ENCODE measurements at places on chromosomes 1 and 21. TPM values are rescaled to one million over a fixed set of nuclear protein-coding genes. Genes with fewer than 3 reads are reported as not detected.

- DNase-seq: no peak
These were observed 6.8 kb downstream of the C1orf167 start for GRCh38 chr1:11768821-11769220.

TSACC gene
- not detected for total RNA-seq

DNA sequence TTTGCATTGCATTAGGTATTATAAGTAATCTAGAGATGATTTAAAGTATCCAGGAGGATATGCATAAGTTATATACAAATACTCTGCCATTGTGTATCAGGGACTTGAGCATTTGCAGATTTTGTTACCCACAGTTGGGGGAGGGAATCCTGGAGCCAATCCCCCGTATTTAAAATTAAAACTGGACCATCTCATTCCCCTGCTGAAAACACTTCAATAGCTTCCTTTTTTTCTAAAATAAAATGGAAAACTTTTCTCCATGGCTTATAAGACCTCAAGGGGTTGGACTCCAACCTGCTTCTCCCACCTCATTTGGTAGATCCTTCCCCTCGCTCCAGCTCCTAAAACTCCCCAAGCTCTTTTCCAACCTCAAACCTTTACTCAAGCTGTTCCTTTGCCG is 10.4 kb upstream of the CD34 start:
- no peak for DNase-seq

DNA sequence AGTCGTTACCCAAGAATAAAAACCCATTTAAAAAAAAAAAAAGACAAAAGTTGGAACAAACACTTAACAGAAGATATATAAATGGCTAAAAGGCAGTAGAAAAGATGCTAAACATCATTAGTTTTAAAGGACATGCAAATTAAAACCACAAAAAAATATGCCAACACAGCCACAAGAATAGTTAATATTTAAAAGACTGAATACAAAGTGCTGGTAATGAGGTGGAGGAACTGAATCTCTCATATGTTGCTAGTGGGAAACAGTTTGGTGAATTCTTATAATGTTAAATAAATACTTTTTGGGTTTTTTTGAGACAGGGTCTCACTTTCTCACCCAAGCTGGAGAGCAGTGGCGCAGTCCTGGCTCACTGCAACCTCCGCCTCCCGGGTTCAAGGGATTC is 10.0 kb downstream of the LRRC40 start:
- no peak for DNase-seq

GRCh38 chr1:238450976-238451375 is 560.3 kb upstream of the ZP4 start:
- no peak for DNase-seq

DNA sequence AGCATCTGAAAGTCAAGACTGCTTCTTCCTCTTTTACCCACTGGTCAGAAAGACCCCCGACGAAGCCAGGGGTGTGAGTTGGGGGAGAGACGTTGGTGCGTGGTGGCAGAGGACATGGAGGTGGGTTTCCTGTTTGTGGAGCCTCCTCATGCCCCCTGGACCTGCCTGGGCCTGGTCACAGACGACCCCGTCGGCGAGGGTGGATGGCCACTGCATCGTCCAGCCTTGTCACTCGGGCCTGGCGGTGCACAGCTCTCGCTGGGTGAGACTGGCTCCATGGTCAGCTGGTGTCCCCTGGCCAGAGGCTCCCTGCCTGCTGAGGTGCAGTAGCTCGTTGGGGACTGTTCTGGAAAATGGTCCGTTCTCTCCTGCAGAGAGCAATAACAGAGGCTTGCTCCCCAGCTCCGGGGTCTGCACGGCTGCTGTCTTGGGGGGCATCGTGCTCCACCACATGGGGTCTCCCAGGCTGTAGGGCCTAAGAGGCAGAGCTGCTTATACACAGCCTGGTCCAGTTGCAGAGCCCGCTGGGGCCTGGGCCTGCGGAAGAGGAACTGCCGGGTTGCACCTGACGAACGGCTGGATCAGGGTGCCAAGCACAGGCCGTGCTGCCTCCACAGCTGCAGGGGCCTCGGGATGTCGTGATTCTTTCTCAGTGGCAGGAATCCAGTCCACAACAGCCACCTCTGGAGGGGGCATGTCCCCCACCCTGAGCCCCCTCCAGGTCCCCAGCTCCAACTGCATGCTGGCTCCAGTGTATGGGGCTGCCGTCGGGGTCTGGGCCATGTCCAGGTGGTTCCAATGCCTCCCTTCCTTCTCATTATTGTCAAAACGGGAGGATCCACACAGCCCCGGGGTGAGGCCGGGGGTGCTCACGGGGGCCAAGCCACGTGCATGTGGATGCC is 18.0 kb upstream of the ACTRT2 start:
- peak; percentile 84 for DNase-seq

TPTE gene
- total RNA-seq: not detected

DNA sequence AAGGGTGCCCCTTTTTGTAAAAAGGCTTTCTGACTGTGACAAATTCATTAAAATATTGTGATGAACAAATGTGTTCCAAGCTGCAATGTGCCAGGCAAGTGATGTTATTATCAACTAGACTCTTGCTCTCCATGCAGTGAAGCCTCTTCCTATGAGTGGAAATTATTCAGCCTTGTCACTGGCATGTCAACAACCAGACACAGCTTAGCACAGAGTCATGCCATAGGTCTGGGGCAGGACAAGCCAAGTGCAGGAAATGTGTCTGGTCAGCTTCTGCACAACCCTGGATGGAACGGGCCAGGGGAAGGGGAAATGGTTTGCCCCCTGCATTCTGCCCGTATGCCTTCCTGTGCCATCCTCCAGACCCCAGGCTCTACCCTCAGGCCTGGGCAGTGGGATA is 27.4 kb upstream of the GJA5 start:
- DNase-seq: no peak

GRCh38 chr1:3453891-3454810 is at the start of gene ARHGEF16:
TSS of gene ARHGEF16 (plus strand) at chr1:3454665. CDS start at chr1:3463085, 8,420 bp downstream.
- DNase-seq: peak; percentile 84

STYXL2 gene
- 10.5 TPM for total RNA-seq

DNA sequence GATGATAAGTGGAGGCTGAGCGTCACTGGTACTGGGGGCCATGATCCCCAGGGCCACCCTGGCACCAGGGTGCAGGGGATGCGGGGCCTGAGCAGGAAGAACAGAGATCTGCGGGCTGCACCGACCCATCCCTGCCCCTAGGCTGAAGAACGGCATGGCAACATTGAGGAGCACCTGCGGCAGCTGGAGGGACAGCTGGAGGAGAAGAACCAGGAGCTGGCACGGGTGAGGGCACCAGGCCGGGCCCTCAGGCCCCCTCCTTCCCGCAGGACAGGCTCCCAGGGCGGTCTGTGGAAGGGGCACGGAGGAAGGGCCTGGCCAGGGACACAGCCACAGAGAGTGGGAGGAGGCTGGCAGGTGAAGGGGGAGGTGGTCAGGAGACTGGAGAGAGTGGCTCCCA is 21.8 kb downstream of the PPFIA4 start:
- no peak for DNase-seq

HHIPL2 gene
- total RNA-seq: not detected

GRCh38 chr1:3433596-3434320 is 20.7 kb upstream of the ARHGEF16 start:
- DNase-seq: peak; percentile 68

DNA sequence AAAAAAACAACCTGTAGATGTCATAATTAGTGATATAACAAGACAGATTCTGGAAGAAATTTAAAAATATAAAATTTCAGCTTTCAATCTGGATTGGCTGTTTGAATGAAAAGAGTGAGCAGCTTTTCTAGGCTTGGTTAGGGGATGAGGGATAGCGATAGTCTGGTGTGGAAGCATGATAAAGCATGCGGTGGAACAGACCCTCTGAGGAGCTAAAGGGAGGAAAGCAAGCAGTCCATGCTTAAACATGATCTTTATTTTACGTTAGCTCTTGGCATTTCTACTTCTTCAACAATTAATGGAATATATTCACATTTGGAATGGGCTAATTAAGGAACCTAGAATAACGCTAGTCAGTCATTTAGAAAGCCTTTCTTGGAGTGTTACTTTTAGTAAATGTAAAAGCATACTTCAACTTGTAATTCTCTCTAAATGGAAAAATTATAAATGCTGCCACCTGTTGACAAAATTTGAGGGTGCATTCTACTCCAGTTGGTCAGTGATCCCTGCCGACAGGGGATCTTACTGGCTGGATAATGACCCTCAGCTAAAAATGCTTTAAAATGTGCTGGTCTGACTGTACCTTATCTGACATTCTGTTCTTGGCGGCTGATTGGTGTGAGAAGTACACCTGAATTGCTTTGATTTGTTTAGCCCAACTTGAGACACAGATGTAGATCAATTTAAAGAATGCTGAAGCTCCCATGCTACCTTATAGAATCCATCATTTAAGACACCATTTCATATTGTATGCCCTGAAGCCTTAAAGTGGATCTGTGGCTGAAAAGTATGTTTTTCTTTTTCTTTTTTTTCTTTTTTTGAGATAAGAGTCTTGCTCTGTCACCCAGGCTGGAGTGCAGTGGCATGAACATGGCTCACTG is 61.2 kb downstream of the AK4 start:
- no peak for DNase-seq

GRCh38 chr1:108560189-108560873 is 431 bp downstream of the EEIG2 start:
- peak; percentile 88 for DNase-seq

- DNase-seq: no peak
These were observed 250.4 kb downstream of the NFIA start for GRCh38 chr1:61332796-61333195.

- no peak for DNase-seq
These were observed at the start of gene SLAMF6 for GRCh38 chr1:160522622-160523345. TSS of gene SLAMF6 (minus strand) at chr1:160523255. CDS start at chr1:160523192, 63 bp downstream.

KRTAP11-1 gene
- not detected for total RNA-seq

OR2L3 gene
- total RNA-seq: not detected

DNA sequence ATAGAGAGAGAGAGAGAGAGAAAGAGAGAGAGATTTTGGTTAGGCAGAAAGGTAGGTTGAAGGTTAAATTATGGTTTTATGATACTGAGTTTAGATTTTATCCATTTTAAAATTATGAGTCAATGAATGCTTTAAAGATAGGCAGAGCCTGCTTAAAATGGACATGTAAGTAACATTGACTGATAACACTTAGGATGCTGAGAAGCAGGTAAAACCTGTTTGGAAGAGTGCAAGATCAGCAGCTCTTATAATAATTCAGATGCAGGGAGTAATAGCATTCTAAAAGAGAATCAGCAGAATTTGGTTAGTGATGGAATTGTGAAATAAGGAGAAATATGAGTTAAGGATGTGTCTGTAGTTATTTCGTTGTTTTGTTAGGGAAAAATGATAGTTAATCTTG is 446.6 kb downstream of the PLA2G4A start:
- no peak for DNase-seq

DNA sequence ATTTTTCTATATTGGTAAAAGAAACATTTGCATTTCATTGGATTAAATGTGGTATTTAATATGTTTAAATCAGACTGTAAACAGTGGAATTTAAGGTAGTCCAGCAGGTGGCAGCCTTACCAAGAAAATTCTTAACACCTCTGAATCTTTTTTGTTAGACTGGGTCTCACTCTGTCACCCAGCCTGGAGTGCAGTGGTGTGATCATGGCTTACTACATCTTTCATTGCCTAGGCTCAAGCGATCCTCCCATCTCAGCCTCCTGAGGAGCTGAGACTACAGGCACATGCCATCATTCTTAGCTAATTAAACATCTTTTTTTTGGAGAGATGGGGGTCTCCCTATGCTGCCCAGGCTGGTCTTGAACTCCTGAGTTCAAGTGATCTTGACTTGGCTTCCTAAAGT is 98.8 kb downstream of the RABGAP1L start:
- DNase-seq: no peak

- peak; percentile 48 for DNase-seq
These were observed 40.6 kb downstream of the LHX4 start for GRCh38 chr1:180270530-180271271.

DNA sequence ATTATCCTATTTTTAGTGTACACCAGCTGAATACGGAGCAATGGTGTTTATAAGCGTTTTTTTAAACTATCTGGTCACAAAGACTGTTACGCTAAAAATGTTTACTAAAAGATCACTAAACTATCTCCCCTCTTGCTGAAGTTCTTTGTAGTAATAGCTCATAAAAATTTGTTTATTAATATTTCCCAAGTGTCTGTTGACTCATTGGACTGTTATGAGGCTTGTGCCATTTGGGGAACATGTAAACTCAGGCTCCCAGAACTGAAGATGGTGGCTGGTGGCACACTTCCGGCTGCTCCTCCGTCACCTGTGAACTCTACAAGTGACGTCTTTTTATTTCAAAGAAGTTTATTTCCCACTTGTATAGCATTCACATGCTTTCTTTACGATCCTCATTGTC is 46.3 kb downstream of the AIDA start:
- no peak for DNase-seq

GRCh38 chr21:40404396-40404800 is 442.6 kb downstream of the DSCAM start:
- no peak for DNase-seq

DNA sequence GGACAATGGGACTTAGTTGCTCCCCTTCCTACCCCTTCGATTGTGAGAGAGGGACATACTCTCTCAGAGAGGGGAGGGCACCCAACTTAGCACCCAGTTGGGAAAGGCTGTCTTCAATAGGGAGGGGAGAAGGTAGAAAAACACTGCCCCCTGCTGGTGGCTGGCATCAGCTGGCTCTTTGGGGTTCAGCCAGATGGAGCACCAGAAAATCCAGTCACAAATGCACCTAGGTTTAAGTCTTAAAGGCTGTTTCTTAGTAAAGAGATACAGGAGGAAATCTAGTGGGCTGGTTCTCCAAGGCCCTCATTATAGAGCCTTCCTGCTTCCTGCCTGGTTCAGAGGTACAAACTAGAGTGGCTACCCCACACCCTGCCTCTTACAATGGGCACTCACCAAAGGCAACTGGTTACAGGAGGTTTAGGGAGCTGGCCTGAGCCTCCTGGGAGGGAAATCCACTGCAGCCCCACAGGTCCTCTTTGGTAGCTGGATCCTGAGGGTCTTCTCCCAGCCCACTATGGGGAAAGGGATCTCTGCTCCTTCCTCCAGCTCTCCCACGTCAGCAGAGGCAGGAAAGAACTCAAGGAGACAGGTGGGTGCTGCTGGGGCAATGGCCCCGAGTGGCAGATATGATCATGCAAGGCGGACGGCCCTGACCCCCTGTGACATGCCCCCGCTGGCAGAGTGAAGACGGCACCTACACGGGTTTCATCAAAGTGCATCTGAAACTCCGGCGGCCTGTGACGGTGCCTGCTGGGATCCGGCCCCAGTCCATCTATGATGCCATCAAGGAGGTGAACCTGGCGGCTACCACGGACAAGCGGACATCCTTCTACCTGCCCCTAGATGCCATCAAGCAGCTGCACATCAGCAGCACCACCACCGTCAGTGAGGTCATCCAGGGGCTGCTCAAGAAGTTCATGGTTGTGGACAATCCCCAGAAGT is 28.3 kb downstream of the EIF2D start:
- no peak for DNase-seq
